Sigmoid colon (tissue), 7 donors: ENCODE measurements at places on chromosomes 7 and 10. TPM values are rescaled to one million over a fixed set of nuclear protein-coding genes. Genes with fewer than 3 reads are reported as not detected.
A peak's percentile ranks its signal among the peaks of the same experiment; 100 is the strongest.

The PHF14 gene
- total RNA-seq = 47.6 TPM

The PLAU gene
- 3.6 TPM for total RNA-seq

The RARRES2 gene
- 342 TPM for total RNA-seq

The KIF11 gene
- total RNA-seq = 0.71 TPM

The IFIT1B gene
- total RNA-seq = not detected

The PRKCQ gene
- 2.0 TPM for total RNA-seq

GRCh38 chr10:26622891-26623290, 74.6 kb upstream of the PDSS1 start:
- no peak for DNase-seq
- H3K27me3 ChIP-seq = peaks cover 28% of the 10 kb centered on the region
- no peak overlapping the region for H3K4me3 ChIP-seq
- no peak overlapping the region for H3K27ac ChIP-seq

DNA sequence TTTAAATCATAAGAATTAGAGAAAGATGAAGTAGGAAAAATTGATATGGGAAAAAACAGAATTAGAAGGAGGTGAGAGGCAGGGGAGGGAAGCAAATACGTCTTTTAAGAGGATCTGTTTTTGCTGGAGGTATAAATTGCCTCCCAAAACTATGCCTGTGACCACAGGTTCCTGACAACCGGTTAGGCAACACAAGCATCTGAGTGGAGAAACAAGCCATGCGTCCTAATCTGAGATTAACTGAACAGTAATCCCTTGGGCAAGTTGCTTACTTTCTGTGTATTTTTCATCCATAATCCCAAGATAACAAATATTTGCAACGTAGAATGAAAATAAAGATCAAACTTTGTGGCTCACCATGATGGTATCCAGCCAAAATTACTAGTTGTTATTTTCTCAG, 149.2 kb downstream of the C1GALT1 start:
- DNase-seq = no peak
- no peaks in the 10 kb centered on the region for H3K4me1 ChIP-seq
- no peaks in the 10 kb centered on the region for H3K36me3 ChIP-seq

GRCh38 chr7:158228986-158229385, 358.6 kb downstream of the PTPRN2 start:
- H3K27me3 ChIP-seq = no peaks in the 10 kb centered on the region
- H3K4me3 ChIP-seq = no peak overlapping the region
- H3K36me3 ChIP-seq = no peaks in the 10 kb centered on the region
- H3K4me1 ChIP-seq = no peaks in the 10 kb centered on the region

DNA sequence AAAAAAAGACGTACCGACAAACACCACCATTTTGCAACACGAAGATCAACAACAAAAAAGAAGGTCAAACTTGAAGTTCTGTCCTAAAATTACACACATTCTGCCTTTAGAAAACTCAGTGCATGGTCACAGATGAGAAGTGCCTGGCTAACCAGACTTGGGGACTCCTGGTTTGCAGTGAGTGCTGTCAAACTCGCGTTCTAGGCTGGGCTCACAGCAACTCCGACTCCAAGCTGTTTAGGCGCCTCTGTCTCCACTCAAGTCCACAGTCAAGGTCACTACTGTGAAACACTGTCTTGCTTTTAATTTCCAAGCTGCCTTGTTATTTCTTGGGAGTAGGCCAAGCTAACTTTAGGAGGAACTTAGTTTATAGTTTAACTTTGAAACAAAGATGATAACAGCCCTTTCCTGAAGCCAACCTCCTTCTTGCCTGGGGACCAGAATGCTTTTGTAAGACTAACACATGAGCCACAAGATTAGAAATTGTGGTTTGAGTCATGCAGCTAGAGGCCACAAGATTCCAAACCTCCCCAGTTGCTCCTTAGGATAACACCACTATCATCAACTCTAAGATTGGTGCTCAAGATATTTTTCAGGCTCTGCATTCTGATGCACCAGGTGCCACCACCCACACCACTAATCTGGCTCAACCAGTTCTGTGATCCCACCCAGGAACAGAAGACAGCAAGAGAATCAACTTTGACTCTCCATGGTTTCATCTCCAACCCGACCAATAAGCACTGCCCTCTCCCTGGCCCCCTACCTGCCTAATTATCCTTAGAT, 1.1 kb upstream of the DNAAF5 start:
- no peak for DNase-seq
- H3K4me1 ChIP-seq = peaks cover 24% of the 10 kb centered on the region
- H3K27ac ChIP-seq = no peak overlapping the region
- H3K27me3 ChIP-seq = no peaks in the 10 kb centered on the region
- no peak overlapping the region for H3K4me3 ChIP-seq

GRCh38 chr7:145737617-145738016, 379.0 kb upstream of the CNTNAP2 start:
- H3K4me3 ChIP-seq = no peak overlapping the region
- no peaks in the 10 kb centered on the region for H3K36me3 ChIP-seq
- H3K27ac ChIP-seq = no peak overlapping the region
- H3K4me1 ChIP-seq = no peaks in the 10 kb centered on the region
- no peaks in the 10 kb centered on the region for H3K27me3 ChIP-seq

DNA sequence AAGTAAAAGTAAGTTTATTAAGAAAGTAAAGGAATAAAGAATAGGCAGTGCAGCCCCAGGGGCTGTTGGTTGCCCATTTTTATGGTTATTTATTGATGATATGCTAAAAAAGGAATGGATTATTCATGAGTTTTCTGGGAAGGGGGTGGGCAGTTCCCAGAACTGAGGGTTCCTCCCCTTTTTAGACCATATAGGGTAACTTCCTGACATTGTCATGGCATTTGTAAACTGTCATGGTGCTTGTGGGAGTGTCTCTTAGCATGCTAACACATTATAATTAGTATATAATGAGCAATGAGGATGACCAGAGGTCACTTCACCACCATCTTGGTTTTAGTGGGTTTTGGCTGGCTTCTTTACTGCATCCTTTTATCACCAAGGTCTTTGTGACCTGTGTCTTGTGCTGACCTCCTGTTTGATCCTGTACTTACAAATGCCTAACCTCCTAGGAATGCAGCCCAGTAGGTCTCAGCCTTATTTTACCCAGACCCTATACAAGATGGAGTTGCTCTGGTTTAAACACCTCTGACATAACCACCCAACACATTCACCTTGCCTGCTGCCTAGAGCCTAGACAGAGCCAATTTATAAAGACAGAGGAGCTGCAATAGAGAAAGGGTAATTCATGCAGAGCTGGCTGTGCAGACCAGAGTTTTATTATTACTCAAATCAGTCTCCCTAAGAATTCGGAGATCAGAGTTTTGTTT, 10.9 kb upstream of the ERCC6 start:
- H3K27me3 ChIP-seq = no peaks in the 10 kb centered on the region
- no peak overlapping the region for H3K4me3 ChIP-seq
- no peak for DNase-seq
- no peaks in the 10 kb centered on the region for H3K36me3 ChIP-seq
- no peak overlapping the region for H3K27ac ChIP-seq

DNA sequence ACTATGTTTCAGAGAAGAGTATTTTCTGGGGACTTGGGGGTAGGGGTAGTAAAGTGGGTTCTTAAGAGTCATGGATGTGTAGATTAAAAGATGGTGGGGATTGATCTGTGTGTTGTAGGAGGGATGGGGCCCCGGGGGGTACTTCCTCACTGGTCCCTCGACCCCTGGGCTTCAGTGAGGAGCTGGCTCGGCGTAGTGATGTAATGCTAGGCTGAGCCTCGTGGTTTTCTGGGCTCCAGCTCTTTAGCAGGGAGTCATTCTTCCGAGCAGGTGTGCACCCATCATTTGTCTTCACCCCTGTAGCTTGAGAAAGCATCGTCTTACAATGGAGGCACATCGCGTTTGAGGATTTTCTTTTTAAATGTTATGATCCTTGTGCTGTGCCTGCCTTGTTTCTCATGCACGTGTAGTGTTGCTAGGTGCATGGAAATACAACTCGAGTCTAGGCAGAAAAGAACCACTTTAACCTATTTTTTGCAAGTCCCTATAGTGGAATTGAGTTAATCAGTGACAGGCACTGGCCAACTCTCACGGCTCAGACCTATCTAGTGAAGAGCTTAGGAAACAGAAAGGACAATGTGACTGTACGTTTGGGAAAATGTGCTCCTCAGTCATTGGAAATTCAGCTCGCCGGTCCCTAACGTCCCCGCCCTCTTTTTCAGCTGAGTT, 106.1 kb upstream of the BTBD16 start:
- no peak for DNase-seq
- H3K4me1 ChIP-seq = peaks cover 69% of the 10 kb centered on the region
- no peaks in the 10 kb centered on the region for H3K36me3 ChIP-seq
- peak overlapping the region; percentile 2 for H3K27ac ChIP-seq

DNA sequence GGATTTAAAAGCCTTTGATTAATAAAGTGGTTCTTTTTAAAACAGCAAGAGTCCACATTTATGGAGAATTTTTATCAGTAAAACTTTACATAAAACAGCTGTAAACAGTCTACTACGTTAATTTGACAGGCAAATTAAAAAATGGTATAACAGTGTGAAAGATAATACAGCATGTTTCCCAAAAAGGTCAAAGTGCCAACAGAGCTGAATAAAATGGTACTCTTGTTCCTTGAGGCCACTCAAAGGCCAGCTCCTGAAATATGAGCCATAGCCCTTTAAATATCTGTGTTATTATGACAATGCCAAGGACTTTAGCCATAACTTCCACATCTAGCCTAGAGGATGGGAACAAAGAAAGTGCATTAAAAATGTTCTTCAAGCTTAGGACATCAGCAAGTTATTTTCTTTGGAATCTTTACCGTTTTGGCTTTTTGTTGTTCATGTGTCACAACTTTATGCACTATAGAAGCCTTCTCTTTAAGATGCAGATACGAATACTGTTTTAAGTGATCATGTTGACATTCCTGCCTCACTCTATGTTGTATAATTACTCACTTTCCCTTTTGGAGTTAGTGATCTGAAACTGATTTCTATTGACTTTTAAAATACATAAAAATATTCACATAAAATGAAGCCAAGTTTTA, 165.6 kb downstream of the RNLS start:
- H3K27ac ChIP-seq = no peak overlapping the region
- DNase-seq = no peak
- no peak overlapping the region for H3K4me3 ChIP-seq
- H3K4me1 ChIP-seq = no peaks in the 10 kb centered on the region

DNA sequence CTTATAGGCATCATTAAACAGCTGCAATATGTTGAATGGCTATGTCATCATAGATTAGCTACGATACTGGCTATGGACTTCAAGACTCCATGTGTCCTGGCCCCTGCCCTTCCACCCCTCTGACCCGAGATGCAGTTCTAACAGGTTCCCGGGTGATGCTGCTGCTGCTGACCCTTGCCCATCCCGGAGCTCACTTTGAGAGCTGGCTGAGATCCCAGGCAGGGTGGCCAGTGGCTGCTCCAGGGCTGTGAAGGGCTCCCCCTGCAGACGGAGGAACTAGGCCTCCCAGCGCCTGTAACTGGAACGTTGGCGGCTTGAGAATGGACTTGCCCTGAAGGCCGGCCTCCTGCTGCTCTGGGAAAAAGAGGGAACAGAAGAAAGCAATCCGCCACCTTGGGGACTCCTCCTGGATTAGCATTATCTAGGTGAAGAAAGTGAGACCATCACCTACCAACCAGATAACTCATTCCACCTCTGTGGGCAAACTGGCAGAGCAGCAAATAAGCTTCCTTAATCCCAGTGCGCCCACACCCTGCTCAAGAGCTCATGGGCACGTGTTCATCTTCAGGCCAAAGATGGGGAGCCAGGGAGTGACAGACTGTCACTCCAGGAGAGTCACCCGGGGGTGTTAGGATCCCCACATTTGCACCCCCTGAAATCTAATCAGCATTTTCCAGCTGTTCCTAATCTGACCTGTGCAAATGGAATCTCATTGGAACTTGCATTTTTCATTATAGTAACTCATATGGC, 56.8 kb downstream of the PARP12 start:
- no peaks in the 10 kb centered on the region for H3K27me3 ChIP-seq
- H3K36me3 ChIP-seq = no peaks in the 10 kb centered on the region
- DNase-seq = peak; percentile 48
- no peaks in the 10 kb centered on the region for H3K4me1 ChIP-seq
- H3K27ac ChIP-seq = no peak overlapping the region

DNA sequence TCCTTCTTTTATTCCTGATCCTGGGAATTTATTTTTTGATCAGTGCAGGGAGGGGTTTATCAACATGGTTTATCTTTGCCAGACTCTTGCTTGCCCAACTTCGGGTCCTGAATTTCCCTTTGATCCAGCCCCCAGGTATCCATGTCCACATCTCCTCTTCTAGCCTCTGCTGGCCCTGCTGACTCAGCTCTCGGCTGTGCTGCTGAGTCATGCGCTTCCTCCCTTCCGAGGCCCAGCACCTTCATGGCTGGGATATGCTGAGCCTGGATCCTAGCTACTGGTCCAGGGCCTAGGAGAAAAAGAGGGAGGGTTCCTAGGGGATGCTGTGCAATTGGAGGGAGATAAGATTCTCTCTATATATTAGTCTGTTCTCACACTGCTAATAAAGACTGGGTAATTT, 380.7 kb upstream of the SHH start:
- no peak overlapping the region for H3K27ac ChIP-seq
- no peak overlapping the region for H3K4me3 ChIP-seq
- no peaks in the 10 kb centered on the region for H3K36me3 ChIP-seq
- H3K27me3 ChIP-seq = no peaks in the 10 kb centered on the region

DNA sequence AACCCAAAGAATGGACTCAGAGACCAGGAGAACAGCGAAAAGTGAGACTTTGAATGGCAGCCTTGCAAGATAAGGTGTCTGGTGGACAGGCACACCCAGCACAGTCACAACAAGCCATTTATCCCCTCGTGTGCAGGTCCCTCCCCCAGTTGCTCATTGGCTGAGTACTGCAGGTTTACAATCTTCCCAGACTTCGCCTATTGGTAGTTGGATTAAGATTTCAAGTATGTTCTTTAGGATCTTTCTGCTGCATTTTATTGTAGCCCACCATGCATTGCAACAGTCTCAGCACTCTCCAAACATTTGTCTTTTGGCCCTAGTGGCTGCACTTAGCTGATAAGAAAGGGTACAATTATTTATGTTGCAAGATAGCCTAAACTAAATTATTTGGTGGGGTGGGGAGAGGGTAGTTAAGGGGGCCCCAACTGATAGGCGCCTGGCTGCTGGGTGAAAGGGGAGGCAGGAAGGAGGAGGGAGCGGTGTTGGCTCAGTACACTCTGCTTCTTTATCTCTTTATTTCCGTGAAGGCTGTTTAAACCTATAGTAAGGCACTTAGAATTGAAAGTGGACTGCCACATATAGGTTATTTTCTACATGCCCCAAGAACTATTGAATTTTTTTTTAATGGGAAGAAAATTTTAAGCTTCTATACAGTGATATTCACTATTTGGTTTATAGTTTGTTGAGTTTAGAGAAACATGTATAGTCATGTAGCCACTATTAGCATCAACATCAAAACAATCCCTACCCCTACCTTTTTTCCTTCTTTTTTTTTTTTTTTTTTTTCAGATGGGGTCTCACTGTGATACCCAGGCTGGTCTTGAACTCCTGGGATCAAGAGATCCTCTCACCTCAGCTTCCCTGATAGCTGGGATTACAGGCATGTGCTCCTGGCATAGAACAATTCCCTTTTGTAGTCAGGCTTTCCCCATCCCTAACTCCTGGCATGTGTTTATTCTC, 54.2 kb downstream of the GUSB start:
- no peak for DNase-seq
- no peak overlapping the region for H3K27ac ChIP-seq
- H3K4me1 ChIP-seq = no peaks in the 10 kb centered on the region
- H3K4me3 ChIP-seq = no peak overlapping the region
- H3K36me3 ChIP-seq = no peaks in the 10 kb centered on the region

GRCh38 chr7:32131091-32131490, 60.9 kb upstream of the PDE1C start:
- no peaks in the 10 kb centered on the region for H3K27me3 ChIP-seq
- no peak overlapping the region for H3K4me3 ChIP-seq
- H3K4me1 ChIP-seq = no peaks in the 10 kb centered on the region
- no peak overlapping the region for H3K27ac ChIP-seq
- no peaks in the 10 kb centered on the region for H3K36me3 ChIP-seq
